ENCODE measurements at places on chromosomes 16 and 17. TPM values are rescaled to one million over a fixed set of nuclear protein-coding genes. Genes with fewer than 3 reads are reported as not detected.

SULT1A4 gene
- 18.4 TPM for total RNA-seq

CORO6 gene
- total RNA-seq: 1.6 TPM

VTN gene
- total RNA-seq: 0.14 TPM

TRPV3 gene
- total RNA-seq: not detected

AURKB gene
- total RNA-seq: 15.3 TPM

KCNH6 gene
- total RNA-seq: 0.05 TPM

ASPA gene
- not detected for total RNA-seq

MPV17L gene
- 0.19 TPM for total RNA-seq

MMP2 gene
- 20.5 TPM for total RNA-seq

KRT35 gene
- not detected for total RNA-seq

HAS3 gene
- total RNA-seq: 4.5 TPM

APOH gene
- not detected for total RNA-seq

HS3ST6 gene
- not detected for total RNA-seq

CYGB gene
- 1.6 TPM for total RNA-seq

GUCY2D gene
- total RNA-seq: not detected

RDM1 gene
- 0.47 TPM for total RNA-seq

RND2 gene
- 0.17 TPM for total RNA-seq

SLC16A13 gene
- total RNA-seq: 2.2 TPM

CCL4L2 gene
- total RNA-seq: not detected

CD300H gene
- not detected for total RNA-seq

TMEM92 gene
- total RNA-seq: 0.17 TPM

ZP2 gene
- 0.23 TPM for total RNA-seq

MPP3 gene
- total RNA-seq: 4.9 TPM

CFAP97D1 gene
- total RNA-seq: not detected

CHST5 gene
- not detected for total RNA-seq

ALKBH5 gene
- 95.1 TPM for total RNA-seq

GPR139 gene
- total RNA-seq: not detected

MT1F gene
- 0.34 TPM for total RNA-seq

FBXO39 gene
- 3.7 TPM for total RNA-seq

ATP1B2 gene
- total RNA-seq: not detected

ETV4 gene
- total RNA-seq: 3.2 TPM

CASKIN2 gene
- 12.1 TPM for total RNA-seq

C17orf78 gene
- total RNA-seq: not detected

DHRS7C gene
- not detected for total RNA-seq

ATP2A3 gene
- not detected for total RNA-seq

CYB561 gene
- total RNA-seq: 35.9 TPM

FBXL16 gene
- not detected for total RNA-seq

FAM171A2 gene
- 7.0 TPM for total RNA-seq

JUP gene
- total RNA-seq: 416 TPM

RAB37 gene
- 0.37 TPM for total RNA-seq

RAB26 gene
- 0.84 TPM for total RNA-seq
